ENCODE measurements at places on chromosomes 6 and 20. TPM values are rescaled to one million over a fixed set of nuclear protein-coding genes. Genes with fewer than 3 reads are reported as not detected.

The HLA-C gene
- 15.6 TPM for total RNA-seq

The ARMH2 gene
- not detected for total RNA-seq

The LY6G5B gene
- 6.9 TPM for total RNA-seq

The UBE2C gene
- 69.5 TPM for total RNA-seq

The VSX1 gene
- 0.39 TPM for total RNA-seq

The HBS1L gene
- 119 TPM for total RNA-seq

The VWA7 gene
- total RNA-seq: 0.68 TPM

The CCN6 gene
- total RNA-seq: 0.60 TPM

The SIRPG gene
- not detected for total RNA-seq

The RCAN2 gene
- 22.1 TPM for total RNA-seq

The OXT gene
- total RNA-seq: not detected

The CHMP4B gene
- total RNA-seq: 62.9 TPM

The MYT1 gene
- 29.5 TPM for total RNA-seq

The USP49 gene
- total RNA-seq: 6.2 TPM

The SNX21 gene
- total RNA-seq: 9.8 TPM

The MSH5 gene
- 13.5 TPM for total RNA-seq

The HEY2 gene
- 5.4 TPM for total RNA-seq

The LGSN gene
- 0.46 TPM for total RNA-seq

The PCK1 gene
- 0.57 TPM for total RNA-seq

The FAM217B gene
- 19.1 TPM for total RNA-seq

The CALHM6 gene
- 3.4 TPM for total RNA-seq

The F13A1 gene
- 0.09 TPM for total RNA-seq

The MOG gene
- total RNA-seq: 0.27 TPM

The GSTA1 gene
- total RNA-seq: not detected

The TGM2 gene
- total RNA-seq: 0.26 TPM

The SGK2 gene
- 2.3 TPM for total RNA-seq

The HMGCLL1 gene
- total RNA-seq: 0.21 TPM

The TEAD3 gene
- total RNA-seq: 4.4 TPM

The SEMG1 gene
- total RNA-seq: 0.42 TPM

The MCCD1 gene
- 3.5 TPM for total RNA-seq

The CENPW gene
- total RNA-seq: 29.9 TPM

The HLA-DQB1 gene
- not detected for total RNA-seq

The THBD gene
- total RNA-seq: 0.05 TPM

The RNASET2 gene
- total RNA-seq: 16.1 TPM

The SLC35D3 gene
- total RNA-seq: 0.49 TPM

The ZKSCAN8 gene
- total RNA-seq: 20.4 TPM

The TBXT gene
- total RNA-seq: not detected

The PEX6 gene
- 17.7 TPM for total RNA-seq

The EYS gene
- 2.4 TPM for total RNA-seq

The WFDC10B gene
- not detected for total RNA-seq

The GRM1 gene
- 0.49 TPM for total RNA-seq

The TFAP2B gene
- total RNA-seq: 40.4 TPM

The BANF2 gene
- not detected for total RNA-seq

The LTA gene
- total RNA-seq: not detected

The SLC26A8 gene
- total RNA-seq: 0.18 TPM

The NHLRC1 gene
- total RNA-seq: 1.7 TPM

The MUC21 gene
- 0.69 TPM for total RNA-seq

The PTK7 gene
- total RNA-seq: 44.0 TPM

Data from motor neuron (in vitro differentiated cells).